Forelimb muscle (tissue), 1 donor: ENCODE measurements at places on chromosomes 4 and X. TPM values are rescaled to one million over a fixed set of nuclear protein-coding genes. Genes with fewer than 3 reads are reported as not detected.

RBM47 gene
- polyA plus RNA-seq = 0.90 TPM

MFAP3L gene
- polyA plus RNA-seq = 1.4 TPM

DNA sequence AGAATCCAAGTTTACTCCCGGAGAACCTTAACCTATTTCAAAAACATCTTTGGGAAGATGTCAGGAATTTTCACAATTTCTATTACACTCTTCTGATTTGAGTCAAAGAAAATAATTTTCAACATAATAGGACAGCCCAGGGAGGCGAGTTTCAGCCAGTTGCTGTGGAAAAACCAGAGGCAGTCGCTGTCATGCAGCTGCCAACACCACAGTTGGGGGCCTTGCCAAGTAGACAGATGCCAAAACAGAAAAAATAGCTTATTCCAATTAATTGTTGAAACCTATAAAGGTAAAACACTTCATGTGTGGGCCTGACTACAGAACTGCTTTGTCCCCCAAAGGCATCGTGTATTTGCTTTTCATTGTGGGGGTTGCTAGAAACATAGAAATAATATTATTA lies 225.8 kb downstream of the DMD start:
- DNase-seq = no peak

DNA sequence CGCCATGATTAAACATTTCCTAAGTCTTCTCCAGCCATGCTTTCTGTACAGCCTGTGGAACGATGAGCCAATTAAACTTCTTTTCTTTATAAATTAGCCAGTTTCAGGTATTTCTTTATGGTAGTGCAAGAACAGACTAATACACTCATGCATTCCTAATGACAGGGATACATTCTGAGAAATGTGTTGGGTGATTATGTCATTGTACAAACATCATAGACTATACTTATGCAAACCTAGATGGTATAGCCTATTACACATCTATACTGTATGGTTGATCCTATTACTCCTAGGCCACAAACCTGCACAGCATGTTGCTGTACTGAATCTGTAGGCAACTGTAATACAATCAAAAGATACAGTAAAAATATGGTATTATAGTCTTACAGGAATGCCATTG lies 83.1 kb downstream of the ATOH1 start:
- DNase-seq = no peak
